ENCODE measurements at places on chromosomes 5 and 9.
A peak's percentile ranks its signal among the peaks of the same experiment; 100 is the strongest.

DNA sequence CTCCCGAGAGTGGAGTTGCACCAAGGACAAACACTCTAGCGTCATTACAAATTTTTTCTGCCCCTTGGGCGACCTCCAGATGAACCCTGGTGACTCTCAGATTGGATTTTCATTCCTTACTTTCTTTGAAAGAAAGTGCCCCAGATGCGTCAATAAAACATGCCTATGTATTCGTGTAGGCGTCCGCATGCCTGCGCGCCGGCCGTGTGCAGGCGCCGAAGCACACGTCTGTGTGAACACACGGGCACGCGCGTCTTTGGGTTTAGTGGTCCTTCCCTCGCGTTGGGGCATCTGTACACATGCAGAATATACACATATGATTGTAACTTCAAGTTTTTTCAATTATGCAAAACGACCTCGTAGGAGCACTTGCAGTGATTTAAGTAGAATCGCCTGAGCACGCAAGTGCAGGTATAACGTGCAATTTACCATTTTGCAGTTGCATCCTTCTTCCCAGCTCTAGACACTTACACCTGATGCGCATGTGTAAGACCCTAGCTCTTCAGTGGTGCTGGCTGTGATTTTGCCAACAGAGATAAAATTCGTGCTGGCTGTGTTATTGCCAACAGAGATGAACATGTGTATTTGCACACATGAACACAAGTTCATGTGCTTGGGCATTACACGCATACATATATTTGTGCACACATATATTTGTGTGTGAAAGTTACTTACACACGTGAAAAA lies 1.9 kb upstream of the LHX2 start:
- no peak for DNase-seq

DNA sequence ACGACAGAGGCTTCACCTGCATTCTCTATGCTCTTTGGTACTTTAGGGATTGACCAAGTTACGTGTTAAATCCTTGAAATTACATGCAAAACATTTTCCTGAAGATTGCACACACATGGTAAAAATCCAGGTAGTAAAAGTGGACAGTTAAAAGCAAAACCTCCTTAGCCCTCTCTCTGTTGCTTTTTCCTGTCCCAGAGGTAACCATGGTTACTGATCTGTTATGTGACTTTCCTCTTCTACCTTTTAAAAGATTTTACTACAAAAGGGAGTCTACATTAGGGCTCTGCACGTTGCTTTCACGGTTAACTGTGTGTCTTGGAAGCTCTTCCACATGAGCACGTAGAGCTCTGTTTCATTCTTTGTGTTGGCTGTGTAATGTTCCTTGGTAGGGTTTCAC lies 97.0 kb downstream of the PPARGC1B start:
- no peak for DNase-seq

DNA sequence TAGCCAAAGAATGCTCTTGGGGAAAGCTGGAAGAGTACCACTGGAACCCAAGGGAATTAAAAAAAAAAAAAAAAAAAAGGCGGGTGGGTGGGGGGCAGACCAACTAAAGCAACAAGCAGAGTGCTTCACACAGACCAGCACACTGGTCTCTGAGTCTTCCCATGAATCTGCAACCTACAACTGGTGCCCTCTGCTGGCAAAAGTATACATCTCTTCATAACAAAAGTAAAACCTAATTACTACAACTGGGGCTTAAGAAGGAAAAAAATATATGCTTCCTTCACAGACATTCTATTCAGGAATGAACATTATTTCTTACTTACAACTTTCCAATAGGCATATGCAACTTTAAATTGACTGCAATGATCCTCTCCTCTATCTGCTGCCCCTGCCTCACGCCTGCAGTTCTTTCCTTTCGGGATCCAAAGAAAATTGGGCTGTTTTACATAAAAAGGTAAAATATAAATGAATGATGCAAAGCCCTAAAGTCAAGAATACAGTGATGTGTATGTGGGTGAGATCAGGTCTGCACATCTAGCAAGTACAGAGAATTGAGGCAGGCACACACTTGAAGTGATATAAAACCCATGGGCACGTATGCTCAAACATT lies 7.2 kb upstream of the KLHL3 start:
- DNase-seq: peak; percentile 58

DNA sequence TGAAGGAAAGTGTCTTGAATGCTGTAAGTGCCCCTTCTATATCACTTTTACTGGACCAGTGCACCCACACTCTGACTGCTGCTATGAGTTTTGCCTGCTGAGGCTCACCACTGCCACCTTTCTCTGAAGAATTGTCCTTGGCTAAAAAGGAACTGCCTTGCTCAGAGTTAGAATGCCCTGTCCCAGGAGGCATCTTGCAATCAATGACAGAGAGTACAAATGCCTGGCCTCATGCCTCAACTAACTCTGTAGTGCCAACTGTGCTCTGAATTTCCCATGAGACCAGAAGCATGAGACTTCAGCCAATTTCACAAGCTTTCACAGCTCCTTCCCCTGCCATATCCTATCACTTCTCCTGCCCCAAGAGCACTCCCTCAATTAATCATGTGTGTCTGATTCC lies 569.7 kb downstream of the ZNF608 start:
- DNase-seq: no peak

DNA sequence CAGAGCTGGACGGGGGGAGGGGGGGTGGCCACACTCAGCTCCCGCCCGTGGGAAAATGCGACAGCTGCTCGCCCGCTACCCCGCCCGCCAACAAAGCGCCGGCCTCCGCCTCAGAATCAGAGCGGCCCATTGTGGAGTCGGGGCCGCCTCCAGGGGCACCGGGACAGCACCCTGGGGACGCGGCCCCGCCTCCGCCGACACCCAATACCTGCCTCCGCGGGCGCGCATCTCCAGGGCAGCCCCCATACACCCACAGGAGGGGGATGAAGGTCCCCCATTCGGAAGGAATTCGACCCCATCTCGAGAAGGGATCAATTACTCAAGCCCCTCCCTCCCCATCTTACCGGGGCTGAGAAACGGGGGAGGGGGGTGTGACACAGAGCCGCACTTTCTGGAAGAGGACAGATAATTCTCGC lies 1.3 kb downstream of the NOTCH1 start:
- peak; percentile 74 for DNase-seq

DNA sequence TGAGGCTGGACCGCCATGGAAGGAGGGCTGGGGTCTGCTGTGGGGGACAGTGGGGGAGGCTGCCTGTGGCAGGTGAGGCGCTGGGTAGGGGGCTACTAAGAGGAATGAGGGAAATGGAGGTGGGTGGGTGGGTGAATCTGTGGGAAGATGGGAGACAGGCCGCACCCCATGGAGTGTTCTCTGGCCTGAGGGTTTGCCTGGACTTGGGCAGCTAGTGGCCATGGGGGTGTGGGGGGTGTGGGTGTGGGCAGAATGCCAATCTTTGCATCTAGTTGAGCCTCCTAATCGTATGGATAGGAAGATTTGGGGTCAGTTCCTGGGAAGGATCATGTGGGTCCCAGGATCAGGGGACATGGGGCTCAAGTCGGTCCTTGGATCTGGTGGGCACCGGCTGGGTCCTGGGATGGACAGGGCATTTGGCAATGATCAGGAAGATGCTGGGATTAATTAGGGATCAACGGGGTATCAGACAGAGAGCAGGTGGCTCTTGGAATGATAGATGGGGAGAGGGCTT lies 518 bp downstream of the ZDHHC12 start:
- no peak for DNase-seq

GRCh38 chr9:127133739-127134167 lies 11.3 kb upstream of the ANGPTL2 start:
- peak; percentile 49 for DNase-seq

- DNase-seq: no peak
Measured at GRCh38 chr5:143244990-143245389, 158.5 kb downstream of the NR3C1 start.

DNA sequence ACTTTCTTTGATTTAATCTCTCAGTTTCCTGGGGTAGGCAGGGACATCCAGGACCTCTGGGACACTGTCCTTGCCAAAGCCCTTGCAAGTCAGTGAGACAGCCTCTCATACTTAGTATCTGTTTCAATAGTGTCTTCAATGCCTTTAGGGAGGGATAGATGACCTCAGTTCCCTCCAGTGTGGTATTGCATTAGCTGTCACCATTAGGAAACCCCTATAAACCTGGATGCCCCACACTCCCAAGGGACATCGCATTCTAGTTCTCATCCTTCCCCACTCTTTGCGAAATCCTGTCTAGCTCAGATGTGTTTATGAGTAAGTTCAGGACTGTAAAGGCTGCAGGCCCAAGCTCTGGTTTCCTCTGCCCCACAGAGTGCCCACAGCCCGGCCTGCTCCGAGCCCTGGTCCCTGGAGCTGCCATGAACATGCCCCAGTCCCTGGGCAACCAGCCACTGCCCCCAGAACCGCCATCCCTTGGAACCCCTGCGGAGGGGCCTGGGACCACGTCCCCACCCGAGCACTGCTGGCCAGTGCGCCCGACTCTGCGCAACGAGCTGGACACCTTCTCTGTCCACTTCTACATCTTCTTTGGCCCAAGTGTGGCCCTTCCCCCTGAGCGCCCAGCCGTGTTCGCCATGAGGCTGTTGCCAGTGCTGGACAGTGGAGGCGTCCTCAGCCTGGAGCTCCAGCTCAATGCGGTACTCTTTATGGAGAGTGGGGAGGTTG lies 13.2 kb downstream of the TMEM8B start:
- DNase-seq: no peak

- DNase-seq: no peak
Measured at GRCh38 chr5:148811756-148812155, 14.7 kb upstream of the ADRB2 start.

DNA sequence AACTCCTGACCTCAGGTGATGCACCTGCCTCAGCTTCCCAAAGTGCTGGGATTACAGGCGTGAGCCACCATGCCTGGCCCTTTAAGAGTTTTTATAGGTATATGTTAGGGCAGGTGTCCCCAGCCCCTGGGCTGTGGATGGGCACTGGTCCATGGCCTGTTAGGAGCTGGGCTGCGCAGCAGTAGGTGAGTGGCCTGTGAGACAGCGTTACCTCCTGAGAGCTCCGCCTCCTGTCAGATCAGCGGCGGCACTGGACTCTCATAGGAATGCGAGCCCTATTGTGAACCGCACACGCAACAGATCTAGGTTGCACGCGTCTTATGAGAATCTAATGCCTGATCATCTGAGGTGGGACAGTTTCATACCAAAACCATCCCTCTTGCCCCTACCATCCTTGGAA lies 173.4 kb downstream of the GOLPH3 start:
- DNase-seq: no peak

GRCh38 chr5:53490747-53491146 lies 10.3 kb downstream of the FST start:
- no peak for DNase-seq

DNA sequence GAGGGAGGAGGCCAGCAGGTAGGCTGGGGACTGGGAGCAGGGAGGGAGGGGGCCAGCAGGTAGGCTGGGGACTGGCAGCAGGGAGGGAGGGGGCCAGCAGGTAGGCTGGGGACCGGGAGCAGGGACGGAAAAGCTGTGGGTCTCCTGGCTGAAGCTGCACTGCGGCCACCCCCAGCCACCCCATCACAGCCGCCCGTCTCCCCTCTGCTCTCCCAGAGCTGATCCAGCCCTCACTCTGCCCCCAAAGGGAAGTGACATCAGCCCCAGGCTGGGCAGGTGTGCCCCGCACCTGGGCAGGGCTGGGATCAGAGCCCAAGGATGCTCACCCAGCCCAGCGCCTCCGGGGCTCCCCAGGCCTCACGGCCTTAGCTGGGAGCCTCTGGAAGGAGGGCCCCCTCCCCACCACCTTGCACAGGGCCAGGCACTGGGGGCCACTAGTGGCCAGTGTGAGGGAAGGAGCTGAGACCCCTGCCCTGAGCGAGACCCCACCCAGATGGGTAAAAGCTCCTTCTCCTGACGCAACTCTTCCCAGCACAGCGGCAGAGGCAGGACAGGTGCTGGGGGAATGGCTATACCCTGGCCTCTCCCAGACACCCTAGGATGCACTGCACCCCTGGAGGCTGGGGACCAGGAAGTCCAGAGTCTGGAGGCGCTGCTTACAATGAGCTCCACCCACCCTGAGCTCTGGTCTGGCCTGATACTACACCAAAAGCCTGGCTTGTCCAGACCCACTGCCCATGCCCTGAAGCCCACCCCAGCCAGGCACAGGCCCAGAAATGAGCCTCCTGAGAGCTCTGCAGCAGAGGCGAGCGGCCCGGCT lies 11.6 kb downstream of the AGPAT2 start:
- no peak for DNase-seq

- no peak for DNase-seq
Measured at GRCh38 chr5:28077291-28078240, 1039.2 kb upstream of the CDH9 start.

DNA sequence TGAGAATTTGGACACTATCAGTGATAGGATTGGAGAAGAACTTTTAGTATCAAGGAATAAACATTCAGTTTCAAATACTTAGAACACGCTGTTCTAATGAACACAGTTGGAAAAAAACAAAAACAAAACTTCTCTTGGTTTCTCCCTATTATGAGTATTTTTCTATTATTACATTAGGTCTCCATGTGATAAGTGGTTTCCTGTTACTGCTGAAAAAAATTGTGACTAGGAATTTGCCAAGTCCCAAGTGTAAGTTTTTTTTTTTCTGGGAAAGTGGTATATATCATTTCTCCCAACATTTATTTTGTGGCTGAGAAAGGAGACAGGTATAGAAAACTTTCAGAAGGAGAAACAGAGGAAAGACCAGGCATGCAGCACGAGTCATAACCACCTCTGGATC lies 41.1 kb downstream of the PCSK1 start:
- no peak for DNase-seq

DNA sequence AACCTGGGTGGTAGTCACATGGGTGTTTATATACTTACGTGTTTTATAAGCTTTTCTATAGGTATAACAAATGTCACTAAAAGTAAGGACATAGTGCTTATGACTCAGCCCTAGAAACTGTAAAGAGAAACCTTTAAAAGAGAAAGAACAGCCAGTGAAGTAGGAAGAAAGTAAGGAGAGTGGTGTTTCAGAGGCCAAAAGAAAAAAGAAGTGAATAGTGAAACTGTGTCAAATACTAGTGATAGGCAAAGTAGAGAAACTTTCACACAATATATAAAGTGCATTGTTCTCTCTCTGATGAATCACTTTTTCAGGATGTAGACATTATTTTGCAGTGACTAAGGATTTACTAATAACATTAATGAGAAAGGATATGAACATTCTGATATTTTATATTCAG lies 74.2 kb upstream of the SUSD1 start:
- no peak for DNase-seq

GRCh38 chr5:68653471-68653870 lies 437.9 kb downstream of the PIK3R1 start:
- DNase-seq: no peak

GRCh38 chr5:125033602-125034001 lies 287.2 kb upstream of the ZNF608 start:
- no peak for DNase-seq

GRCh38 chr5:159337016-159337955 lies 7.0 kb upstream of the IL12B start:
- DNase-seq: no peak

All from ecto neural progenitor cell (in vitro differentiated cells).